ENCODE measurements at places on chromosomes 2 and 18.

DNA sequence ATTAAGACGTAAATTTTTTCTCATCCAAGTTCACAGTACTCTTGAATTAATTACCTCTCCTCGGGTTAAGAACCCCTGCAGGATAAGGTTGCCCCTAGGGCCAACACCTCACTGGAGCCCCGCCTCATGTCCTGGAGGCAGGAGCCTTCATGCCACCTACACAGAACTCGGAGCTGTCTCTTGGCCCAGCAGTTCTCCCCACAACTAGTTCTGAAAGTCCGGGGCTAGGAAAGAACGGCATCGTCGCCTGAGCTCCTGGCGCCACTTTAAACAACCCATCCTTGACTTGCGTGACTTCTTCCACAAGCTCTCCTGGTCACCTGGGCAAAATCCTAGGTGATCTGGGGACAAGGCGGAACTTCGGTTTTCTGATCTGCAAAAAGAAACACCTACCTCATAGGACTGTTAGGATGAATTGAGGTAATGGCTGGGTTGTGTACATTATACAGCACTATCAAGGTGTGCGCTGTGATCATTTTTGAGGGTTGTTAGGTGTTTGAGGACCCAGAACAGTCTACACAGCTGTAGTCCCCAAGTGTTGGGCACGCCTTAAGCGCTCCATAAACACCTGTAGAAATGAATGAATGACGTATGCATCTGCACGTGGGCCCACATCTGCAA, 641 bp upstream of the ITGA6 start:
- DNase-seq = no peak

GRCh38 chr2:95008306-95008705, 17.2 kb upstream of the MAL start:
- no peak for DNase-seq

DNA sequence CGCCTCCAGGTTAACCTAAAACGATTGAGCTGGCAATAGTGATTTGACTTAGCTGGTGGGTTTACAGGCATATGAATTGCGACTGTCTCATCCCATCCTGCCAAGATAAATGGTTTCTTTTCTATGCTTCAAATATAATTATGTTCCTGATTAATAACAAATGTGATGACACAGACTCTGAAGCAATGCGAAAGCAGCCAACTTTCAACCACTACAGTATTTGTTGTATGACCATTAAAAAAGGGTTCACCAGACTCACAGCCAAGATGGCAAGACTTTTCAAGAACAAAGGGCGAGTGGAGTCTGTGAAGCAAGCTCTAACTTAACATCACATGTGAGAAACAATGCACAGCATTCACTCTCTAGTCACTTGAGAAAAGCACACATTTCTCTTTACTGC, 186.6 kb downstream of the PID1 start:
- DNase-seq = no peak

DNA sequence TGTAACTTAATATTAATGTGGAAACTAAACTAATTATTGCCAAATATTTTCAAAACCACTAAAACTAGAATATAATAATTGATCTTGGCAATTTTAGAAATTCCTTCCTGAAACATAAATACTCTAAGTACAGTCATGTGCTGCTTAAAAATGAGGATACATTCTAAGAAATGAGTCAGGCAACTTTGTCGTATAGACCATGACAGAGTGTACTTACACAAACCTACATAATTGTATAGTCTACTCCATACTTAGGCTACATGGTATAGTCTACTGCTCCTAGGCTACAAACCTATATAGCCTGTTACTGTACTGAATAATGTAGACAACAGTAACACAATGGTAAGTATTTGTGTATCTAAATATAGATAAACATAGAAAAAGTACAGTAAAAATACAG, 27.6 kb downstream of the FEZ2 start:
- no peak for DNase-seq

DNA sequence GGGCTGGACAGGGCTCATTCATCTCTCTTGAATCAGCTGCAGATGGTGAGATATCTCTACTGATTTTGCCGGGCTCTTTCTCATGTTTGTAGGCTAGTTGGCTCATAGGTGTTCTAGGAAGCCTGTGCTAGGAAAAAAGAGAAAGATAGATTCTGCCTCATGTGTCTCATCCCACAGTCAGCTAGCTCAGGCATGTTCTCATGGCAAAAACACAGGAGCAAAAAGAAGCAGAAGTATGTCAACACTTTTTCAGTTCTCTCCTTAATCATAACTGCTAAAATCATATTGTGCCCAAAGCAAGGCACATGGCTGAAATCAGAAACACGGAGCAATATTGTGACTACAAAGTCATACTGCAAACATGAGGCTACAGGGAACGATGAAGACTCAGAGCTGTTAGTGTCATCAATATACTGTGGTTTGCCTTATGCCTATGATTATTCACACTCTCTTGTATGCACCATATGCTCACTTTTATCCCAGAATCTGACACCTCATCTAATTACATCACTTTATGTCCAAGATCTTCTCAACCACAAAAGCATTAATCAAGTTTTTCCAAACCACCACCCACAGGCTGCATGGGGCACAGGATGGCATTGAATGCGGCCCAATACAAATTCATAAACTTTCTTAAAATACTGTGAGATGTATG, 571.9 kb upstream of the CNTNAP5 start:
- DNase-seq = no peak

- DNase-seq = peak; percentile 5
Observed at GRCh38 chr18:21179590-21180220, 62.3 kb upstream of the GREB1L start.
